SW 1271 (cell line): ENCODE measurements at places on chromosomes 2 and 18.

DNA sequence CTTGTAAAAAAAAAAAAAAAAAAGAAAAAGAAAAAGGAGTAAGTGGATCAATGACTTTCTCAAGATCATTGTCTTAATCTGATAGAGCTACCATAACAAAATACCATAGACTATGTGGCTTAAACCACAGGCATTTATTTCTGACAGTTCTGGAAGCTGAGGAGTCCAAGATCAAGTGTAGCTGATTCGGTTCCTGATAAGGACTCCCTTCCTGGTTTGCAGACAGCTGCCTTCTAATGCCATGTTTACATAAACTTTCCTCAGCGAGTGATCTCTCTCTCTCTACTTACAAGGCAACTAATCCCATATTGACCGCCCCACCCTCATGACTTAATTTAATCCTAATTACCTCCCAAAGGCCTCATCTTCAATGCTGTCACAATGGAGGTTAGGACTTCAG, 36.5 kb upstream of the SIX2 start:
- no peak for DNase-seq

- DNase-seq: no peak
Measured at GRCh38 chr2:217873371-217873770, 129.4 kb downstream of the TNS1 start.

DNA sequence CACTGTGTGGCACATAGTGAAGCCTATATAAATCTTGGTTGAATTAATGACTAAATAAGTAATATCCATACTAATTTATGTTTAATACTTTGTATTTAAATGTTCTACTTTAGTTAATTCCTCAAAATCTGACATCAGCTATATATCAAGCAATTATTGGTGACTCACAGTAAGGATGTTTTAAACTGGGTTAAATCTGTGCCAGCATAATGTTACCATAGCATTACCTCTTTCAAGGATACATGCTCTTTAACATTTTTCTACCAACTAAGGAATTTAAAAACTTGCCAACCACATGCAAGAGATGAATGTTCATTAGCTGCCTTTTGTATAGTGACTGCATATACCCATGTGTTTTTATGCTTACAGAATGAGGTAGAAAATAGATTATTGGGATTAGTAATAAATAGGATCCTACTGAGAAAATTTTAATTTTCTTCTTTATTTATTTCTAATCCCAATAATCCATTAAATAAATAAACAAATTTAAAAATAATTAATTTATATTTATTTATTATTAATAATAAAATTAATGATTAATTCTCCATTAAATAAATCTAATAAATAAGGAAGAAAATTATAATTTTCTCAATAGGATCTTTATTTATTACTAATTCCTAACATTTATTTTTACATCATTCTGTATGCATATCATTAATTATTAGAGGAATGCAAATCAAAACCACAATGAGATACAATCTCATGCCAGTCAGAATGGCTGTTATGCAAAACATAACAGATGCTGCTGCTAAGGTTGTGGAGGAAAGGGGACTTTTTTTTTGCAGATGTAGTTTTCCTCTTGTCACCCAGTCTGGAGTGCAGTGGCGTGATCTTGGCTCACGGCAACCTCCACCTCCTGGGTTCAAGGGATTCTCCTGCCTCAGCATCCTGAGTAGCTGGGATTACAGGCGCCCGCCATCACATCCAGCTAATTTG, 410.7 kb upstream of the DSEL start:
- no peak for DNase-seq

- DNase-seq: no peak
Measured at GRCh38 chr2:101899265-101899664, 92.5 kb upstream of the IL1R2 start.

GRCh38 chr2:38515155-38516074, 87.3 kb downstream of the HNRNPLL start:
- DNase-seq: no peak

GRCh38 chr2:101617796-101618195, 79.7 kb upstream of the MAP4K4 start:
- DNase-seq: no peak

DNA sequence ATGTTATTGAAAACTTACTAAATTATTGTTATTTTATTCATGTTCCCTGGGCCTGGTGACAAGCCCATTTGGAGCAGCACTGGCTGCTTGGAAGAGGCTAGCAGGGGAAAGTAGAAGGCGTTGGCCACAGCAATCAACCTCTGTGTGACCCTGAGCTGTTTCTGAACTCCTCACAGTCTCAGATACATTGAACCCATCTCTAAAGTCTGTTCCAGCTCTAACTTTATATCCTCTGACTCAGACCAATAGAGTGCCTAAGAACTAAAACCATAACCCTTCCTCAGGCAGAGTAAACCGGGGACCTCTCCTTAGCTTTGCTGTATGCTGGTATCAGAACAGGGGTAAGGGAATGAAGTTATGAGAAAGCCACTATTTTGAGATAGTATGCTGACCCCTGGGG, 96.4 kb upstream of the NOL4 start:
- no peak for DNase-seq

DNA sequence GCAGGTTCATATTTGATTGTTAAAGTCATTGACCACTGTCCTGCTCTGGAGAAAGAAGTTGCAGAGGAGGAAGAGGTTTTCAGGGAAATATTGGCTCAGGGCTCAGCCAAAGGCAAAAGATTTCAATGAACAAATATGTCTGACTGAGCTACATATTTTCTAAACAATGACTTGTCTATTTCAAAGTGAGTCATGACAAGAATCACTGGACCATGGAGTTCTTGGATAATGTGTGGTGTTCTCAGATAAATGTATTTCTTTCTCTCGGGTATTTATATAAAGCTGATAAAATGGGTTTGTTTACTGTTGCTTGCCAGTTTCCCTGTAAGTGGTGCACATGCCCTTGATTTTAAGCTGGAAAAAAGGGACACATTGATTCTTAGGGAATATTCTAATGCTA, 34.3 kb upstream of the RMP24 start:
- DNase-seq: no peak

DNA sequence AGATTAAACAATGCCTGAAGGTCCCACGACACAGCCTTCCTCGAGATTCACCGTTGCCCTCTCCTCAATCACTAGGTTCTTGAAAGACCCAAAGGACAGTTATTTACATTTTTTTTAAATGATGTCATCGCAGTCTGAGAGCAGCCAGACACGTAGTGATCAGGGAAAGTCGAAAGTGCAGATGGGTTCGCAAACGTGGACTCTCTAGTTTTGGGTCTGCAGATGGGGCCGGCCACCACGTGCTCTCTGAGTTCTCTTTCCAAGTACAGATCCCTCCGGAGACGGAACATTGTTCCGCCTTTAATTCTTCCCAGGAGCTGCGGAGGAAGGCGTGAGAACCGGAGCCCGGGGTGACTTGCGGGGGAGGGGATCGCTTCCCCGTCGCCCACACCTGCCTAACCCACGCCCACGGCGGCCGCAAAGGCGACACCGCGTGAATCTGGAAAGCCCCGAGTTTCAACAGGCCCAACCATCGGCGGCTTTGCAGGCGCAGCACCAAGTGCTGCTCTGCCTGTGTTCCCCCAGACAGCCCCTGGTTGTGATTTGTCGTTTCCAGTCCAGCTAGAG, 54.3 kb downstream of the PKDCC start:
- DNase-seq: no peak

- DNase-seq: no peak
Measured at GRCh38 chr2:190696792-190697398, 48.0 kb downstream of the NAB1 start.

- no peak for DNase-seq
Measured at GRCh38 chr18:69636529-69637301, 236.0 kb downstream of the DOK6 start.

GRCh38 chr2:221571551-221572218, 419 bp downstream of the EPHA4 start:
- no peak for DNase-seq

GRCh38 chr2:23241611-23242245, 143.3 kb upstream of the KLHL29 start:
- DNase-seq: no peak

GRCh38 chr18:25144820-25145219, 207.1 kb downstream of the ZNF521 start:
- DNase-seq: no peak

GRCh38 chr2:239339726-239340601, 60.9 kb downstream of the HDAC4 start:
- no peak for DNase-seq

DNA sequence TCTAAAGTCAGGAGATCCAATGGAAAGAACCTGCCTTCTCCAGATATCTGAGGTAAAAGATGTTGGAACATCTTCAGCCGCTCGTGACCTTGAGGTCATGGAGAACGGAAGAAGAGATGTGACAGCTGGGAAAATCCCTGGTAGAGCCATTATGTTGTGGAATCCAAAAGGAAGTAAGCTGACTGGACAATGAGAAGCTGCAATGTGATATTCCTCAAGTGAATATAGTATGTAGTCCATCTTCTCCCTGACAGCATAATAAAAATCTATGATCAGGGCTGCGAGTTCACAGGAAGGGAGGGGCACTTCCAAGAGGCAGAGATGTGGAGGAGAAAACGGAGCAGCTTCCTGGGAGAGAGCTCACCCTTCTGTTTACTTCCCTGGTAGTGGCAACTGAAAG, 201.0 kb upstream of the SP5 start:
- DNase-seq: no peak

GRCh38 chr18:68394705-68395104, 320.2 kb downstream of the TMX3 start:
- peak; percentile 2 for DNase-seq

GRCh38 chr2:215879977-215880940, 133.1 kb downstream of the MREG start:
- DNase-seq: no peak

- DNase-seq: no peak
Measured at GRCh38 chr2:159907909-159908308, 109.9 kb upstream of the CD302 start.

DNA sequence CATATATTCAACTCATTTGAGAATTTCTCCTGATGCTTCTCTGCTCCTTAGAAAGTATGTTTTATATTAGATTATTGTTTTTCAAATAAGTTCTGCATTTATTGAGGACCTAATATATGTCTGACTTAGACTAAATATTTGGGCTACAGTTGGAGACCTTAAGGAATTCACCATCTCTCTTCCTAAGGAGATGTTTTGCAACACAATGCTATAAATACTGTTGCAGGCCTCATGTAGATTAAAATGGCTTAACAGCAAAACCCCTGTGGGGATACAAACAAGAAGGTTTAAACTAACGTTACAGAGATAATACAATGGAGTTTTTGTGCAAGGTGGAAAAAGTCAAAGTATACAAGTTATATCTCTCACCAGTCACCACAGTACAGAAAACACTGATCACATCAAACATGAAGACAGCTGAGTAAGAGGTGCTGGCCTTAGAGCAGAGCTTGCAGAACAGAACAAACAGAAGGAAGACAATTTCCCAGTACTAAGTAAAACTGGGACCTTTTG, 20.1 kb upstream of the BMPR2 start:
- DNase-seq: no peak

DNA sequence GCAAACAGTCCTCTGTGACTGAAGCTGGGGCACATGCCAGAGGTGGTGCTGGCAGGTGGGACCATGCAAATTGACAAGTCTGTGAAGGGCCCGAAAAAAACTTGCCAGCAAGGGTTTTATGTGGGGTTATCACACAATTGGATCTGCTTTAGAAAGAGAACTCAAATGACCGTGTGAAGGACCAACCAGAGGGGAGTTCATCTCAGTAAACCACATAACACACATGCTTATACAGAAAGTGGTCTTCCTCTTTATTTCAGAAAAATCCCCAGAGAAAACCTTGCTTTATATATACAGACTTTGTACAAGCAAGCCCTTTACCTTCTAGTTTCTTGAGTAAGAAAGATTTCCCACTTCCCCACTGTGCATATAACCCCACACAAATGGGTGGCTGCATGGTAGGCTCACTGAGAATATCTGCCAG, 46.7 kb downstream of the KIDINS220 start:
- DNase-seq: no peak

GRCh38 chr18:37493352-37493935, 72.2 kb downstream of the CELF4 start:
- DNase-seq: no peak

- DNase-seq: no peak
Measured at GRCh38 chr18:7778181-7778580, 211.1 kb downstream of the PTPRM start.

DNA sequence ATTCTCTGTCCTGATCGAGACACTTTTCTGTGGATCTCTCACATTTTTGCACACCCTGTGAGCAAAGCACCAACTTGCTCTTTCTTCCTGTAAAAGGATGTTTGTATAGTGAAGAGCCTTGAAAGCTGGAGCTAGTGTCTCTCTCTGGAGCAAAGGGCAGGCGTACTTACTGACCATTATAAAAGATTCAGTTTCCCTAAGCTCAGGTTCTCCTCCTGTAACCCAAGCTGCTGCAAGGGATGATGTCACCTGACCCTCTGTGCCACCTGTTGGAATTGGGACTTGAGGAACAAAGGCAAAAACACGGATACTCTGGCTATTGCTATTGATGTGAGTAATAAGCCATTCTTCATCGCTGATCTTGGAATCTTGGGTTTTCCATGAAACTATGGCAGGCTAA, 52.6 kb upstream of the NEMP2 start:
- DNase-seq: no peak

- no peak for DNase-seq
Measured at GRCh38 chr18:551404-552061, 28.6 kb upstream of the CETN1 start.

DNA sequence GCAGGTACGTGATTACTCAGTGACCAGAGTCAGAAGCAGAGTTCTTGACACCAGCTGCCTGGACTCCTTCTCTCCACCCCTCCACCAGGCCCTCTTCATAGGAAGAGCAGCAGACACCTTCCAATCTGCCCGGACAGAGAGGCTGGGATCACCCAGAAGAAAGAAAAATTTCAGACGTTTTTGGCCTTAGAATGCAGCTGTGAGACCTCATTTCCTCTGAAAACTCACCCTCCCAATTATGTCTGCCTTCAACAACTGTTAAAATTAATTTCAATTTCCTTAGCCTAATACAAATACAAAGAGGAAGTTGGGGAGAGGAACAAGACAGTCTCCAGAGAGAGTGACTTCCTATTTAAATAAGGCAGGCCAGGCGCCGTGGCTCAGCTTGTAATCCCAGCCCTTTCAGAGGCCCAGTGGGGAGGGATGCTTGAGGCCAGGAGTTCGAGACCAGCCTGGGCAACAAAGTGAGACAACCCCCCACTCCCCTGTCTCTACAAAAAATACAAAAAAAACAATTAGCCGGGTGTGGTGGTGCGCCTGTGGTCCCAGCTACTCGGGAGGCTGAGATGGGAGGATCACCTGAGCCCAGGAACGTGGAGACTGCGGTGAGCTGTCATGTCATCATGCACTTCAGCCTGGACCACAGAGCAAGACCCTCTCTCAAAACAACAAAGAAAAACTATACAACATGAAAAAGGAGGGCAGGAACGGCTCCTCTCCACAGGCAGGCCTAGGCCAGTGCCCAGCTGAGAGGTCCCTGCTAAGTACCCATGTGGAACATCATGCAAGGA, 1.6 kb downstream of the SLC66A2 start:
- DNase-seq: no peak

GRCh38 chr2:100877555-100877954, 57.6 kb downstream of the NPAS2 start:
- DNase-seq: no peak

GRCh38 chr18:31232013-31232412, 69.4 kb upstream of the DSC1 start:
- no peak for DNase-seq
